ENCODE measurements at places on chromosomes 6 and 20.

DNA sequence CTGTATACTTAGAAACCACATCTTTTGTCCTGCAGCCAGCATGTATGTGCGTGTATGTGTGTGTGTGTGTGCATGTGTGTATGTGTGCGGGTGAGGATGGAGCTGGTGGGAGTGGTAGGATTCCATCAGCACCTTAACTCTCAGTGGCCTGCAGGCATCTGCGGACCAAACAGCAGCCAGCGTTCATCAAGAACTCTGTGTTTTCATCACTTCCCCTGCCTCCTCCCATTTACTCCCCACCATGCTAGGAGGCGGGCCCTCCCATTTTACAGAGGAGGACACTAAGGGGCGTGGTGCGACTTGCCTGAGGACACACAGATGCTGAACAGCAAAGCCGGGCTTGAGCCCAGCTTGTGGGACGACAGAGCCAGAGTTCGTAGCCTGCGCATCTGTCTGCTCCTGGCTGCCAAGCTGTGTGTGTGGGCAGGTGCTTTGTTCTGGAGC, 8.9 kb downstream of the VSTM2L start:
- DNase-seq: no peak

- DNase-seq: no peak
Observed at GRCh38 chr20:5122873-5123260, 3.1 kb upstream of the PCNA start.

DNA sequence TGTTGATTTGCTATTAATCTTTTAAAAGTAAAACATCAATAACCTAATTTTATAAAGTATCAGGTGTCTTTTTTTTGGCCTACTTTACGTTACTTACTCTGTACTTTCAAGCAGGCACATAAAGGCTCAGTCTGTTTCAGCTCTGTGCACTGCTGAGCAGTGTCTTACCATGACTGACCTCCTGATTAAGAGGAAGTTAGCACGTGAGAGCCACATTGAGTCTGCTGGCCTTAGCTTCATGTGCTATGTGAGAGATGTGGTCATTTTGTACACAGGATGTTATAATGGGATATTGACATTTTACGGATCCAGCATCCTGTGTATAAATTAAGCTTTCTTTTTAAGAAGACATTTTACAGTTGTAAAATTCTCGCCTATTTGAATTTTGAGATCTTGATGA, 31.9 kb downstream of the ARID1B start:
- no peak for DNase-seq

GRCh38 chr20:5146099-5146668, 19.4 kb downstream of the CDS2 start:
- DNase-seq: no peak

DNA sequence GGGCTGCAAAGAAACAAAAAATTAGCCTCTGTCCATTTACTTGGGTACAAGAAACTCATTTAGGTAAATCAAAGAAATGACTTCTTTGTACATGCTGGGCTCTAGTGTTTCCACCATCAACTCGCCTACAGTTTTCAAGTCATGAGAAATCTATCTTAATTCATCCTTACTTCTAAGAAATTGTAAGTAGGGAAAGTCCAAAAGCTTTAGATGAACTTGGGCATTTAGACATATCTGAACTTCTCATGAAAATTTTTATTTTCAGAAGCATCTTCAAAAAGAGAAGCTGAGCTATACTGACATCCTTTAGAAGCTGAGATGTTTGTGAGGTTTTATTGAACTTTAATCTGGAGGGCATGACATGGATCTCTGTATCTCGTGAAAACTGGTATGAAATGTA, 117.3 kb downstream of the MYB start:
- DNase-seq: no peak
